ENCODE measurements at places on chromosomes 13 and 19.
A peak's percentile ranks its signal among the peaks of the same experiment; 100 is the strongest.

- DNase-seq: no peak
These were observed 108.1 kb downstream of the FGF14 start for GRCh38 chr13:102293723-102294122.

GRCh38 chr13:53058065-53058679 is 29.6 kb downstream of the OLFM4 start:
- DNase-seq: no peak

GRCh38 chr19:48513289-48514122 is 1.9 kb upstream of the LMTK3 start:
- DNase-seq: peak; percentile 66

DNA sequence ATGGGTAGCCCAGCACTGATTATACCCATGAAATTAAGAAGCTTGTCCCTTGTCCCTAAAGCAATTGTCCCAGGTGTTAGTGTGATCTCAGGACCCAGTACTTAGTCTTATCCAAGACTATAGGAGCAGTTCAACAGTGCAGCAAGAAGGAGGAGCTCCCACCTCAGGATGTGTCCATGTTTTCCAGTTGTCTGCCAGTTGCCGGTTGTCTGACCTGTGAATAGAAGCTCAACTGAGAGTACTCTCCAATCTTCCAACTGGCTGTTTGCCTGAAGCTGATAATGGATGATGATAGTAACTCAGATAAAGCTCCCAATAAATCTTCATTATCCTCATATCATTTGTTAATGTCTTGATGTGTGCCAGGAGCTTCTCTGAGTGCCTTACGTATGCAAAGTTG is 107.2 kb upstream of the HTR2A start:
- DNase-seq: no peak

- DNase-seq: no peak
These were observed 9.9 kb downstream of the RFX2 start for GRCh38 chr19:6100284-6100915.

DNA sequence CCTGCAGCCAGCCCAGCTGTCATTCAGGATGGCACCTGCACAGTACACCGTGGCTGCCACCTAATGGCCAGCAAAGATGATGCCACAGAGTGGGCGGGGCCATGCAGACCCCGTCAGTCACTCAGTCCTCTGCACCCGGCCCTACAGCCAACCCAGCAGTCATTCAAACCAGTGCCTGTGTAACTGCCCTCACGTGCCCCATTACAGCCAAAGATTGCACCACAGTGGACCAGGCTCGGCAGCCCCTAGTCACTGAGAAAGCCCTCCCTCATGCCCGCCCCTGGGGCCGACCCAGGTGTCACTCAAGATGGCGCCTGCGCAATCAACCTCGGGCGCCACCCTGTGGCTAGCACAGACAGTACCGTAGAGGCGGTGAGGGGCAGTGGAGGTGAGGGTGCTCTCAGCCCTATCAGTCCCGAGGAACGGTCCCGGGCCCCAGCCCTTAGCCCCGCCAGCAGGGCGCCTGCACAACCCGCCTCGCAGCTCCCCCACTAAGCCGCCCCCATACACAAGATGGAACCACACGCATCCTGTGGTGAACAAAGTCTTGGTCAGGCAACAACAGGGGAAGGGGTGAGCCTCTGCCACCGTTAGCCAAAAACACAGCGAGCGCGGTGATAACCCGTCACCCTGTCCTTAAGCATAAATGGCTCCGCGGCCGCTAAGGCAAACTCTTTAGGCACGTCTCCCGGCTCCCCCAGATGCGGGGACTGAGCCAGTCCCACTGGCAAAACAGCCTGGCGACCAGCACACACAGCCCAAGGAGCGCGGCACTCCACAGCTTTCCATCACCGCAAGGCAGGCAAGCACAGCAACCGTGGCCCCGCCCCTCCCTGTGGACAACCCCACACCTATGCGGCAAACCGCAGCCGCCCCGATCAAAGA is 2.3 kb downstream of the PEG3 start:
- DNase-seq: no peak

DNA sequence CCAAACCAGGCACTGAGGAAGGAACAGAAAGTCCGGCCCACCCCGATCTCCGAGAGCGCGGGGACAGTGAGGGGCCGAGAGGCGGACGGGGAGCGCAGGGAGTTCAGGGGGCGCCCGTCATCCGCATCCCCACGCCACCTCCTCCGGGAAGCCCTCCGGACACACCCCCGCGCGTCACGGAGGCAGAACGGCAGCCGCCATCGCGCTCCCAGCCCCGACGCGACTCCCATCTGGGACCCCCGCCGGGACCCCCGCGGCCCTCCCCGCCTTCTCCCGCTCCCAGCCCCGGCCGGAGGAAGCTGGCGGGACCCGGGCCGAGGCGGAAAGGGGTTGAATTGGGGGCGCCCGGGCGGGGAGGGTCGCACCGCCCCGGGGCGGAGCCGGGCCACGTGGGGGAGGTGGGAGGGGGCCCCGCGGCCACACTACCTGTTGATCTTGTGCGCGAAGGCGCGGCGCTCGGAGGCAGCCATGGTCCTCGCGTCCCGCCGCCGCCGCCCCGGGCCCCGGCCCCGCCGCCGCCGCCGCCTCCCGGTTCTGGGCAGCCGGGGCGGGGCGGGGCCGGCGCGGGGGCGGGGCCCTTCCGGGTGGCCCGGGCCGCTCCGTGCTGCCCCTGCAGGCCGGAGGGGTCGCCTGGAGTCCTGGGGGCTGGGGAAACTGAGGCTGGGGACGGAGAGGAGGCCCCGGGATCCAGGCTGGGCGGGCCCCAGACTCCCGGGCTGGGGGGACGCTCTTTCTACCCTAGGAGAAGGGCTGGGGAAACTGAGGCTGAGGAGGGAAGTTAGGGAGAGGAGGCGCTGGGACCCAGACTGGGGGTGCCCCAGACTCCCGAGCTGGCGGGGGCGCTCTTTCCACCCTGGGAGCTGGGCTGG is at the start of gene DOCK6:
Gene DOCK6, minus strand, starts transcription at position 554 of the 869 bp plus-strand sequence. Its CDS starts 84 bp downstream, at position 470.
- peak; percentile 25 for DNase-seq

DNA sequence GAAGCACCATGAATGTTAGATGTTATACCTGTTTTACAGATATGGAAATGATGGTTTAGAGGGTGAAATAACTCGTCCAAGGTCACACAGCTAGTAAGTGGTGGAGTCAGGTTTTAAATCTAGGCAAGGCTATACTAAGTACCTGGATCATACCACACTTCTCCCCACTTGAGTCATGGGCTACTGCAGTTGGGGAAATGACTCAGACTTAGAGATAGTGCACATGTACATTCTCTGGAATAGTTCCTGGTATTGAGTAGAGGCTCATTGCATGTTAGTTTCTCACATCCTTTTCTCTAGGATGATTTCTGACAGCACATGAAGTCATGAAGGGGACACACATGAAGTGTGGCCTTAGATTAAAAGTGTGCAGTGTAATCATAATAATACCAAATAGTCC is 76.2 kb upstream of the TNFSF11 start:
- DNase-seq: peak; percentile 23

DNA sequence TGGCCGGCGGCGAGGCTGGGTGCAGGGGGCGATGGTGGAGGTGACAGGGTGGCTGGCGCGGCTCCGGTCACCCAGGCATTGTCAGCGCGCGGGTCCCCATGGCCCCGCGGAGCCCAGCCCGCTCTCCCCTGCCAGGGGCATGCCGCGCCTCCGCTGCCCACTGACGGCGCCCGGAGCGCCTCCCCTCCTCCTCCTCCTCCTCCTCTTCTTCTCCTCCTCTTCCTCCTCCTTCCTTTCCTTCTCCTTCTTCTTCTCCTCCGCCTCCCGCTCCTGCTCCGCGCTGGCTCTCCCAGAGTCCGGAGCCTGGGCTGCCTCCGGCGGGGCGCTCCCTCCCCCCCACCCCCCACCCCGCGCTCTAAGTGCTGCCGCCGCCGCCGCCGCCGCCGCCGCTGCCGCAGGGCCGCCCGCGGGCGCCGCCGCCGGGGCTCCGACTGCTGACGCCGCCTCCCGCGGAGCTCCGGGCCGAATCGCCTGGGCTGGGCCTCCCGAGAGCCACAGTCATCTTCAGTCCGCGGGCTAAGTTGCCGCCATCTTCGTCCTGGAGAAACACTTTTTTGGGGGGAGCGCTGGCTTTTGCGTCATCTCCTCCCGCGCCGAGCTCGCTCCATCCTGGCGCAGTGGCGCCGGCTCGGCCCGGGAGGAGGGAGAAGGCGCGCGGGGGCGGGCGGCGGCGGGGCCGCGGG is 348.3 kb downstream of the LIG4 start:
- DNase-seq: no peak

- DNase-seq: no peak
These were observed 29.9 kb upstream of the RNF113B start for GRCh38 chr13:98206946-98207345.

DNA sequence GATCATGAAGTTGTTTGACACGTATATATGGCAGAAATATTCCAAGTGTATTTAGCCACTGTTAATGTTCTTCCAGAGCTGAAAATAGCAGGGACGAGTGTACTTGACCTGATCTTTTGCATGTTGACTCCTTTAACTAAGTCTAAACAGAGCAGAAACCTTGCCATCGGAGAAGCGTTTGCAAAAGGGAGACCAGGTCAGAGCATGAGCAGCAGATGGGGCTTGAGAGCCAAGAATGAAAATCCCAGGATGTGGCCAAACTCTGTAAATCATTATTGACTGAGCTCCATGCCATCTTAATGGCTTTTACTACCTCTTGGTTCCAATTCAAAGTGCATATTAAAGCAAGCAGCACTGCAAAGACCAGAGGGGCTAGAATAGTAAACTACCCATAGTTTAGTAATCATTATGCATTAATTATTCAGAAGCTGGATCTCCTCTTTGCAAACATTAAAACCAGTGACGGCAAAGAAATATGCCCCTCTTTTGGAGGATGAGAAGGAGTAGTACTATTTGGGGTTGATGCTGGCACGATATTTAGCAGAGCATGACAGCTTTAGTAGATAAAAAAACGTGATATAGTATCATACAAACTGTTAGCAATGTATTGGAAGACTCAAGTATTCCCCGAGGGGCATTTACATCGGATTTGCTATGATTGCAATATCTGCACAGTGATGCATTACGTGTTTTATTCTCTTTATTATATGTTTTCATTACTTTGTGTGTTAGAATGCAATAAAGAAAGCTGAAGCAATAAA is 55.7 kb downstream of the FAM216B start:
- no peak for DNase-seq

- peak; percentile 5 for DNase-seq
These were observed 275.6 kb downstream of the DCLK1 start for GRCh38 chr13:35855531-35856019.

DNA sequence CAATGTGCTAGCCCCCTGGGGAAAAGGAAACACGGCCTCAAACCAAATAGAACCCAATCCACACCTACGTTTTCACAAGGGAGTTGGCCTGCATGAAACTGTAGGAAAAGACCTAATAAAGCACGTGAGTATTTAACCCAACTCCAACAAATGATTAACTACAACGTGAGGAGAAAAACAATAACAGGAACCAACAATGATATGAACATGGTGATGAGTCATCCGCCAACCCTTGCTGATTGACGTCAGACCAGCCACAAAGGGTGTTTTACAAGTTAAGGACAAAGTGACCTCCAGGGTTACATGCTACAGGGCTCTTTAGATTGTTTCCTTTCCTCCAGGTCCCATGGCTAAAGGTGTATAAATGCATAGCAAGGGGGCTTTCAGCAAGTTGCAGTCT is 460.5 kb downstream of the COG6 start:
- no peak for DNase-seq

- DNase-seq: no peak
These were observed 759.2 kb upstream of the SLITRK1 start for GRCh38 chr13:84641491-84641890.

- no peak for DNase-seq
These were observed 50.6 kb downstream of the GGACT start for GRCh38 chr13:100537951-100538462.

GRCh38 chr19:15843203-15843893 is 27.9 kb upstream of the OR10H1 start:
- no peak for DNase-seq

DNA sequence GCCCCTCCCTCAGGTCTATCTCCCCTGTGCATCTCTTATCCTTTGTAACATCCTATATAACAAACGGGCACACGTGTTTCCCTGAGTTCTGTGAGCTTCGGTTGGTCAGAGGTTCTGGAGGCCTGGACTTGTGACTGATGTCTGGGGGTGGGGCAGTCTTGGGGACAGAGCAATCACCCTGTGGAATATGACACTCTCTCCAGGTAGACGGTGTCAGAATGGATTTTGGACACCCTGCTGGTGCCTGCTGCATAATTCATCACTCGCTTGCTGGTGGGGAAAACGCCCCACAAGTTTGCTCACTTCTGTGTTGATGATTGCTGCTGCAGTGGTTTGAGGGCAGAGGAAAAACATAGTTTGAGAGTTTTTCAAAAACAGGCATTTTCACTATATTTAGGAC is 223.2 kb downstream of the UQCRFS1 start:
- DNase-seq: no peak

DNA sequence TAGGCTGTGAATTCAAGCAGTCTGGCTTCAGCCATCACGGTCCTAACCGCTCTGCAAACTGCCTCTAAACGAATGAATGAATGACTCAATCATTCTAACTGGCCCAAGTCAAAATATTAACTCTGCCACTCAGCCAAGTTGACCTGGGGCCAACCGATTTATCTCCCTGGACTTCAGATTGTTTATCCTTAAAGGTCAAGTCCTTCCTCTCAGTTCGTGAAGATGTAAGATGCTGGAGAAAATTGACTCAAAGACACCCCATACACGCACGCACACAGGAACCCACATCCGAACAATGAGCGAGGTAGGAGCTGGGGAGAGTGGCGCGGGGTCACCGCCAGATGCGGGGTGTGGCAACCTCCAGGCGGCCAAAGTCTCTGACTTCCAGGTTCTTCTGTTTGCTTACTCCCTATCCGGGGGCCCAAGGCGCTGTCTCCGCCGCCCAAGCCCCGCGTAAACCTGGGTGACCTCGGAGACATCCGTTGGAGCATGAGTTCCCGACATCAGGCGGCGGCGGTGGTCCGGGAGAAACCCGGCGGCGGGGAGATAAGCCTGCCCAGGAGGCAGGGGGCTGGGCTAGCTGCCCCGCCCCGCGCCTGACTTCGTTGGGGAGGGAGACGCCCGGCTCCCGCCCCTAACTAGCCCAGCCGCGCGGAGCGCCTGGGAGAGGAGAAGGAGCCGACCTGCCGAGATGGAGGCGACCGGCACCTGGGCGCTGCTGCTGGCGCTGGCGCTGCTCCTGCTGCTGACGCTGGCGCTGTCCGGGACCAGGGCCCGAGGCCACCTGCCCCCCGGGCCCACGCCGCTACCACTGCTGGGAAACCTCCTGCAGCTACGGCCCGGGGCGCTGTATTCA is at the start of gene CYP2S1:
Gene CYP2S1, plus strand, starts transcription at position 646 of the 856 bp plus-strand sequence. Its CDS starts 46 bp downstream, at position 692.
- DNase-seq: no peak

DNA sequence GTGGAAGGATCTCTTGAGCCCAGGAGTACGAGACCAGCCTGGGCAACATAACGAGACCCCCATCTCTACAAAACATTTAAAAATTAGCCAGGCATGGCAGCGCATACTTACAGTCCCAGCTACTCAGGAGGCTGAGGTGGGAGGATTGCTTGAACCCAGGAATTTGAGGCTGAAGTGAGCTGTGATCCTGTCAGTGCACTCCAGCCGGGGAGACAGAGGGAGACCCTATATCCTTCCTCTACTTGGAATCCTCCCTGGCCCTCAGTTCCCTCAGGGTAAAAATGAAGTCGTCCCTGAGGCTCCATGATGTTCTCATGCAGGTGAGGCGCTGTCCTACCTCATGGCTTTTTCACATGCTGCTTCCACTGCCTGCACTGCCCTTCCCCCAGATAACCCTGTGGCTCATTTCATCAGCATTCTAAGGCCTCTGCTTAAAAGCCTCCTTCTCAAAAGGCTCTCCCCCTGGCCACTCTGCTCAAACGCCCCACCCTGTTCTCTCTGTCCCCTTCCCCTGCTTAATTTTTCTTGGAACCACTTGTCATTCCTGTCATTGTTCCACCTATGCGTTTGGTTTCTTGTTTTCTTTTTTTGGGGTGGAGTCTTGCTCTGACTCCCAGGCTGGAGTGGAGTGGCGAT is 19.2 kb downstream of the DNM2 start:
- DNase-seq: no peak

Data from stimulated activated CD4-positive, alpha-beta T cell treated with anti-CD3 and anti-CD28 coated beads, Interleukin-15, amount 100 ng/mL, for 48 hours (primary cell).